ENCODE measurements at places on chromosomes 2 and 18.

DNA sequence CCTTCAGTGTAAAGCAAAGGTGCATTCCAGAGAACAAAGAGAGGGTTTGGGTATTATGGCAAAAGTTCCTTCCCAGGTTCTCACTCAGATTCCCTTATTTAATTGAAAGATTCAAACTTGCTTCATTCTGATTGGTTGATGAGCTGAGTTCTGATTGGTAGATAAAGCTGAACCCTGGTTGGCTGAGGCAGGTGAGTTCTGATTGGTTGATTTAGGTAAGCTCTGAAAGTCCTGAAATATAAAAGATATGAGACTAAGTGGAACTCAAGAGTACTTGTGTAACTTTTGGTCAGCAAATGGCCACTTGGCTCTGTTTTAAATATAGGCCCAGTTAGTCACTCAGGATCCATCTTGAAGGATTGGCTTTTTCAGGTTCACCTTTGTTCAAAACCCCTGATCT is 99.8 kb upstream of the FBXO11 start:
- DNase-seq: no peak

GRCh38 chr2:42693013-42693615 is 70.8 kb downstream of the OXER1 start:
- DNase-seq: no peak

DNA sequence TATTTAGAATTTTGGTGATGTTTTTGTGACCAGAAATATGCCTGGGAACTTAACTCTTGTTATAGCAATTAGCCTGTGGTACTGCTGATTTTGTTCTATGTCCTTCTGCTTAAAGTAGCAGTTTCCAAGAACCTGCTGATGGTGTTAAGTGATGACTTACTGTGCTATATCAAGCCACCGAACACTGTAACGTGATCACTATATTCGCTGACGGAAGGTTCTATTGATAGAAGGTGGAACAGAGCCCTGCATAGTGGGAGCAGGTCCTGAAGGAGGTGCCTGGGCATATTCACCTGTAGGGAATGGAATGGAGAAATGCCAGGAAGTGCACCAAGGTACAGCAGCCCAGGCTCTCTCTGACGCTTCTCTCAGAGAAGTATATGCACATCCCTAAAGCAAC is 76.8 kb downstream of the UXS1 start:
- DNase-seq: no peak

GRCh38 chr2:7111626-7112025 is 194.4 kb downstream of the RNF144A start:
- no peak for DNase-seq

DNA sequence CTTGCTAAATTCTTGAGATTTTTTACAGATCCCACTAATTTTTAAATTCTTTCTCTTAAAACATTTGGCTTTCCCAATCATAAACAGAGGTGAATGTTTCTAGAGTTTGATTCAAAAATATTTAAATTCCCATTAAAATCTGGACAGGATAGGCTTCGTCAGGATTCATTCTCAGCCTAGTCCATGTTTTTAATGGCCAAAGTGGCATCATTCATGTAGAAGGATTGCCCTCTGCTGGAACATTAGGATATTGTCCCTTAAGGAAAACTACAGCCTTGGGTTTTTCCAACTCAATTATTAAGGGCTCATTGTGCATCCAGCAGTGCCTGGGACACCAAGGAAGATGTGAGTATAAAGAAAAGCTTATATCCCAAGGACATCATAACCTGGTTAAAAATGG is 71.7 kb downstream of the TPGS2 start:
- DNase-seq: no peak

DNA sequence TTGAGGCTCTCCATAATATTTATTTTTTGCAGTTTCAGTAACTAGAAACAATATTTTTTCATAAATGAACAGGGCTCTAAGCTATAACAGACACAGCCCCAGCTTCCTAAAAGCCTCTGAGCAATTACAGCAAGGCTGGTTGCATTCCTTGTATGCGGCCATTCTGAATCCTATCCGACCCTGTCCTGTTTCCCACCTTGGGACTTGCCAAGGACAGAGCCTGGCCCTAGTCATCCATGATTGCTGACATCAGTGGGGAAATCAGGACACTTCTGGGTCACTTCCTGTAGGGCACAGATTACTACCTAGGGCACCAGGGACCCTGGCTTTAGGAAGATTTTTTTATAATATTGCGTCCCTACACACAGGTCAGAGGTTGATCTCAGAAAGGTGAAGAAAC is 5.5 kb downstream of the TMEM177 start:
- no peak for DNase-seq
